ENCODE measurements at places on chromosomes 7 and 10.

DNA sequence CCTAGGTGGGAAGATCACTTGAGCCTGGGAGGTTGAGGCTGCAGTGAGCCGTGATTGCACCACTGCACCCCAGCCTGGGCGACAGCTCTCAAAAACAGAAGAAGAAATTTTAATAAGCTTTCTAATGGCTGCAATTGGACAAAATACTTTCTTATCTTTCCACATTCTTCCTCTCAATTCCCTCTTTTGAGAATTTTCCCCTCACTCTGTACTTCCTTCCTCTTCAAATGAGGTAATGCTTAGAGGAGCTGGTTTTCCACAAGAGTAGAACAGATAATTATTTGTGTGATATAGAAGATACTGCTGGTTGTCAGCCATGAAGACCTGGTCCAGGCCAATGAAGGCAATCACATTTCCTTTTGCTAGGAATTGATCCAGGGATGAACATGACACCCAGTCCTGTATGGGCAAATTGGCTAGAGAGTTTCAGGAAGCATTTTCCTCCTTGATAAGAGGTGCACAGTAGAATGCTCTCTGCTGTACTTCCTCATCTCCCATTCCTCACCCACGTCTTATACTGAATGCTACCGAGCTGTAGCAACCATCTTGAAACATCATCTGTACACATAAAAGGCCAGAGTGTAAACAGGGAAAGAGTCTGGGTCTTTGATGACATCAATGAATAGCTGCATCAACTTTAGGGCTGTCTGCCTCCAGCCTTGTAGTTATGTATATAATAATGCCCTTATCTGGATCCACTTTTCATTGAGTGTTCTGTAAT, 103.9 kb downstream of the CDK6 start:
- DNase-seq: no peak

DNA sequence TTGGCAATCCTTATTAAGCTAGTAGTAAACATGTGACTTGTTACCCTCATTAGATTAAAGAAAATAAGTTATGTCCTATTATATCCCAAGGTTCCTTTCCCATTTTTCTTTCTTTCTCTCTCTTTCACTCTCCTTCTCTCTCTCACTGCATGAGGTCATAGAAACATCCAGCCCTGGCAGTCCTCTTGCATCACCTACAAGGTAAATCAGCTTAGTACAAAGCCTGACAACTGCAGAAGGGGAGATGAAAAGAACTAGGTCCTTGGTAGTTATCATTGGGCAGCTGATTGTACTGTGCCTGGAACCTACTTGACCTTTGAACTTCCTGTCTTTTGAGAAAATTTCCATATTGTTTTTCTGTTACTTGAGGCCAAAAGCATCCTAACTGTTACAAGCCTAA, 307.9 kb upstream of the SP8 start:
- DNase-seq: no peak

GRCh38 chr10:24723788-24724380, at the start of gene ARHGAP21:
TSS of gene ARHGAP21 (minus strand) at chr10:24723887. CDS start at chr10:24721899, 1,988 bp downstream.
- peak; percentile 83 for DNase-seq

DNA sequence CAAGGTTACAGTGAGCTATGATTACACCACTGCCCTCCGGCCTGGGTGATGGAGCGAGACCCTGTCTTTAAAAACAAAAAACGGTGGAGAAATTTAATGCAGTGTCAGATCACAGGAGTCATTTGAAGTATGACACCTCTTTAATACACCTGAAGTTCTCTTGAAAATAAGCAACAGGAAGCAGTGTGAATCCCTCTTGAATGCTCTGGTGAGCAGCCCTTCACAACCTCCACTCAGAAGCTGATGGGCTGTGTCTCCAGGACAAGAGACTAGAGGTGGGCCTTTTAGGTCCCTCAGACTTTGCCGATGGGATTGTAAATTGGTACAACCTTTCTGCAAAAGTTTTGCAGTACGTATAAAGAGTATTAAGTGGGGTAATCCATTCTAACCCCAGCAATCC, 50.1 kb downstream of the CYP26A1 start:
- no peak for DNase-seq

DNA sequence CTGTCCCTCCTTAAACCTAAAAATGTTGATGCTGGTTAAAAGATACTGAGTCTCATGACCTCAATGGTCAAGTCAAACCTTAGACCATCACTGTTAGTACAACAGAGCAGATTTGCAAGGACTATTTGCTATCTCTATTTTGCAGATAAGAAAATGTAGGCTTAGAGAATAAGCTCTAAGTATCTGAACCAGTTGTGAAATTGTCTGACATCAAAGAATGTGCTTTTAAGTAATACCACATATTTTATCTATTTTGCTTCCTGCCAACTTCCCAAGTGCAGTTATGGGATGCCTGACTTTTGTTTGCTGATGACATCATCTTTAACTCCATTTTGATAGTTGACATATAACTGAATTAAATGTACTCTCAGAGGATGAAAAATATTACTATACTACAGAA, 83.6 kb upstream of the TMEM106B start:
- DNase-seq: no peak

- no peak for DNase-seq
Observed at GRCh38 chr7:98283127-98283886, 1.8 kb downstream of the BRI3 start.

DNA sequence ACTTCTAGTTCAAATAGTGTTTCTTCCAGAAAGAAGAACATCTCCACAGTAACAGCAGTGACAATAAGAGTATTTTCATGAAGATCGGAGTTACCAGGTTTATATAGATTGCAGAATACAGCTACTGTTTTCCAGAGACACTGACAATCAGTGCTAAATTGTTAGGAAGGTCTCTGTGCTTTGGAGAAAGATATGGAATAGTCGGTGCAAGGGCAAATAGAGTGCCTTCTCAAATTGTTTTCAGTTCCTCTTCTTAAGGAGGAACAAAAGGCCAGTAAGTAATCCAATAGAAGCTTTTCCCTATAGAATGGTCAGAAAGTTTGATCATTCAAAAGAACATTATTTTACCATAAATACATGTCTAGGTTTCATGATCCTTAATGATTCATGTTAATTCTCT, 2.6 kb upstream of the KIAA1217 start:
- no peak for DNase-seq

DNA sequence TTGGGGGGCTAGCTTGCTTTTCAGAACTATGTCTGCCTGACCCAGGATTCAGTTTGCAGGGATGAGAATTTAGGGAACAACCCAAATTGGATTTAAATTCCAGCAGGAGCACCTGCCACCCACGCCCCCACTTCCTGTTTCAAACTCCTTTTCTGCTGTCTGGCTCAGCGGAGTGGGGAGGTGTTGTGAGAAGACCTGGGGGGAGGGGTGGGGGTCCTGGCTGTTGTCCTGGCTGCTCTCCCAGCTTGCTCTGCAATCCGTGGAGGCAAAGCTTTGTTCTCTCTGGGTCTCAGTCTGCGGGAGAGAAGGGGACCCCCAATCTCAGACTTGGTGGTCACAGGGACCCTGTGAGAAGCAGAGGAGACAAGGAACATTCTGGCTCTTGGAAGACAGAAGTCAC, 799 bp downstream of the KCNK18 start:
- DNase-seq: no peak

GRCh38 chr10:129222436-129222835, 244.6 kb upstream of the MGMT start:
- DNase-seq: no peak

DNA sequence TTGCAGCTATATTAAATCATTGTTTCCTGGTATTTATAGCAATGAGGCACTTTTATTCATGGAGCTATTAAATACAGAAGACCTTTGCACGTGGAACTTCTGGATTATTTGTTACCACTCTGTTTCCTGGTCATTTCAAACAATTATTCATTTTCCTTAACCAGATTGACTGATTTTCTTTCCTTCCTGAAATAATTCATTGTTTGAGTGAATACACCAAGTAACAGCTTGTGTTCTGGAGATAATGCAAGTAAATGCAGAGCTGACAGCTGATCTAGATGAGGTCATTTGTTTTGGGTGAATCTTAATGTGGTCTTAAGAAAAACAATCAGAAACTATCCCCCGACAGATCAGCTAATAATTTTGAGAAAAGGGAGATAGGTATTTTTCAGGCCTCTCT, 497.7 kb downstream of the KIF20B start:
- no peak for DNase-seq

DNA sequence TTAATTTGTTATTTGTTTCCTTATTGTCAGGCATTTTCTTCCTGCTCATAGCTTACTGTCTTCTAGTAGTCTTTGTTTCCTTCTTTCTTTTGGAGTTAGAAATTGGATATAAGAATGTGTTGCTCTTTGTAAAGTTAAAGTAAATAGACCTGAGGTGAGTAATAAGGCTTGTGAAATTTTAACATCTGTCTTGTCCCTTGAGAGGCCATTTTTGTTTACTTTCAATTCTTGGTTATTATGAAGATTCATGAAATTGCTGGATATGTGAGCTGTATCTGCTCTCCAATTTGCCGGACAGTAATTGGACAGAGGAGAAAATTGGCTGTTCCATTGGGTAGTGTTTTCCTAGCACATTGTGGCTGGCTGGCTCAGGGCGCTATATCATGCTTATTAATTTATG, 260.7 kb downstream of the EXOC4 start:
- DNase-seq: no peak

- no peak for DNase-seq
Observed at GRCh38 chr7:35831208-35831607, 30.4 kb downstream of the SEPTIN7 start.

DNA sequence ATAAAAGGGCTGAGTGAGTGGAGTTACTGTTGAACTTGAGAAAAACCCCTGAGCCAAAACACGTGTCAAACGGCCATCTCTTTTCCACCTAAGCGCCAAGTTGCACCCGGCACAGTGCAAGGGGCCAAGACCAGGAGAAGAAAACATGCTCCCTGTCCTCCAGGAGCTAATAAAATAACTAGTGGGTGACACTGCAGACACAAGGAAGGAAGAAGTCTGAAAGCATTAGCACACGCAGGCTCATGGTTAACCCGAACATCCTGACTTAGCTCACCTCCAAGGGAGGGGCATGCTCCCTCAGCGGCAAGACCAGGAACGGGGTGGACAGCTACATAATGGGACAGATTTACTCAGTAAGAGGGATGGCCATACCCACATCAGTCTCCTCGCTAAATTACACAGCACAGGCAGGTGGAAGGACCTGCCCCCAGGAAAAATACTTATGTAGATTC, 65.0 kb downstream of the PIP4K2A start:
- no peak for DNase-seq

- no peak for DNase-seq
Observed at GRCh38 chr10:90378524-90379076, 479.2 kb downstream of the HTR7 start.

DNA sequence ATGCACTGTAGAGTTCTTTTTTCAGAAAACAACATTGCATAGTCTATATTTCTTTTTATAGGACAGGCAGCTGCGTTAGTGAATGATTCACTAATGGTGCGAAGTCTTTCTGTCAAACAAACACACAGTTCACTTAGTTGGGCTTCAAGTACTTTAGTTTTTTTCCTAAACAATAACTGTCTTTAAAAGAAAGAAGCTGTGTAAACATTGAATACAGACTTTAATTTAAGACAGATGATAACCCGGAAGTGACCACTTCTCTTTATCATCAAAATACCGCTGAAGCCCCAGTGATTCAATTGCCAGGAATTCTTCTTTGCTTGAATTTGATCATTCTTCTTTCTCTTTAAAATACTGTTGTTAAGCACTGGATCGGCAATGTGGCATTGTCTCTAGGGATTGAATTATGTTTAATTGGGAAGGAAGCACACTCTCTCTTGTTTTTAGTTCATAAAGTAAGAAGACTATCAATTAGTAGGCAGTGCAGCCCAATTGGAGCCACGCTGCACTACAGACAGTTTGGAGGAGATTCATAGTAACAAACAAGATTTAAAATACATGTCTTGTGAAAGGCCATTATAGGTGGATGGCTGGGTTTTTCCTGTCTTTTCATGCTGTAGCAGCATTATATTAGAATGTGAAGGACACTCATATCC, 30.4 kb downstream of the CNTNAP2 start:
- no peak for DNase-seq

GRCh38 chr10:14063531-14064285, 267.0 kb downstream of the FRMD4A start:
- no peak for DNase-seq

DNA sequence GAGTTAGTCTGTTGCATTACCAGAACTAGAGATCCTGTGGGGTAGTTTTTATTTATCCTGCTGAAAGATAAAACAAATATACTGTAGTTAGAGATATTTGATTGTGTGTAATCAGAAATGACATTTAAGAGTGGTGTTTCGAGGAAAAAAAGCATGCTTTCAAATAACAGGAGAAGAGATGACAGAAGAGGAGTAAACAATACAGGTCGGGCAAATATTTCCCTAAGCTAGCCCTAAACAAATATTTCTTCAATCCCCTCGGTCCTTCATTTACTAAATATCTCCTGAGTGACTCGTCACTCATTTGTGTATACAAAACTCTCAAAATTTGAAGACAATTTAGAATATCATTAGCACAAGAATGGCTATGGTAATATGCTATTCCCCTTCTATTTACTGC, 219.7 kb upstream of the FERD3L start:
- no peak for DNase-seq

GRCh38 chr10:15265056-15265455, 96.6 kb upstream of the NMT2 start:
- DNase-seq: no peak

DNA sequence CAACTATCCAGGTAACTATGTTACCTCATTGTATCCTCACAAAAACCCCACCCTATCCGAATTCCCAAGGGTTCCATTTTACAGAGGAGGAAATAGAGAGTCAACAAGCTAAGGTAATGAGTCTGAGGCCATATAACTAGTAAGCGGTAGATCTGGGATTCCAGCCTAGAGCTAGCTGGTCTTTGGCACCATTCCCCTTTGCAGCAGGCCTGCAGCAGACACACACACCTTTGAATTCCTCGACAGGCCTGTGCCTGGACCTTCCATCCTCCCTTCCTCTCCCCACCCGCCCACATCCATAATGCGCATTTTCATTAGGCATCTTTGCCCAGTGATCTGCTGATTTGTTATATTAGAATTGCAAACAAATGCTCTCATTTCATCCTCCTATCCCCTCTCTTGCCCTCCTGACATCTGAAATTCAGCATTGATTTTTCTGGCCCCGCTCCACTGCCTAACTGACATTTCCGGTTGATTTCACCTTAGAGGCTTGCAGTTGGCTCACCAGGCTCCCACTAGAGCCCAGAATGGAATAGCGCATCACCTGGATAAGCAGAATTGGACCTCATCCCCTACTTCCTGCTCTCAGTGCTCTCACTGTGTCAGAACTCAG, 129.5 kb downstream of the PLXNA4 start:
- DNase-seq: no peak

DNA sequence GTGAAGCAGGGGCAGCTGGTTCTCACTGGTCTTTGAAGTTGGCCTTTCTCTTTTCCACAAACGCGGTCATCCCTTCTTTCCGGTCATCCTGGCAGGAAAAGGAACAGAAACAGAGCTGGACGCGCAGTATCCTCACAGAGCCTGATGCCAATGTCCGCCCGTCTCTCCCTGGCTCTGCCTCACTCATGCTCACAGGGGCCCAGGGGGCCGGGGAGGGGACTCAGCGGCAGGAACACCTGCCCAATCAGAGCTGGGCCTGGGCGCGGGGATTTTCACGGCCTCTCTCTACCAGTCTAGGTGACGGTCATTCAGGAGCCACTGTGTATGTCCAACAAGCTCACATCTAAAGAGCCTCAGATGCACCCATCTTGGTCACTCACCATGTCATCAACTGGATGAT, 5.0 kb upstream of the FUOM start:
- no peak for DNase-seq

- no peak for DNase-seq
Observed at GRCh38 chr10:96978621-96979154, 146.6 kb downstream of the LCOR start.
